ENCODE measurements at places on chromosomes 7 and 10.

- no peak for DNase-seq
Observed at GRCh38 chr7:47454974-47455871, 126.7 kb downstream of the TNS3 start.

DNA sequence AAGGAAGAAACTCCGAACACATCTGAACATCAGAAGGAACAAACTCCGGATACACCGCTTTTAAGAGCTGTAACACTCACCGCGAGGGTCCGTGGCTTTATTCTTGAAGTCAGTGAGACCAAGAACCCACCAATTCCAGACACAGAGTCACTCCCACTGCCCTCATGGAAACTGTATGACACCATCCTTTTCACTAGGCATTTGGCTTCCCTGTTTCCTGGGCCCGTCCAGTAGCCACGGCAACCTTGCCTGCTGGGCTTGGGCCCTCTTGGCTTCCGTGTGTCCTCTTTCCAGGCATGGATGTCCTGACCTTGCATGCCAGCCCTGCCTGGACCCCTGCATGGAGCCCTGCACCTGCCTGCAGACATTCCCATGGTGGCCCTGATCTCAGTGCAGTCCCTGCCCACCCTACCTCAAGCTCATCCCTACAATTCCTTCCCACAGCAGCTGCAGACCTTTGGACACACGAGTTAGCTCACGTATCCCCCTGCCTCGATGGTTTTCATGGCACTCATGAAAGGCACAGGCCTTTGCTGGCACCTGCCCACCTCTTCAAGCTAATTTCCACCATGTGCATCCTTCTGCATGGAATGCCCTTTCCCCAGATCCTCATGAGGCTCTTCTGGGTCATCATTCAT is 6.7 kb downstream of the SH2D4B start:
- DNase-seq, result no peak

DNA sequence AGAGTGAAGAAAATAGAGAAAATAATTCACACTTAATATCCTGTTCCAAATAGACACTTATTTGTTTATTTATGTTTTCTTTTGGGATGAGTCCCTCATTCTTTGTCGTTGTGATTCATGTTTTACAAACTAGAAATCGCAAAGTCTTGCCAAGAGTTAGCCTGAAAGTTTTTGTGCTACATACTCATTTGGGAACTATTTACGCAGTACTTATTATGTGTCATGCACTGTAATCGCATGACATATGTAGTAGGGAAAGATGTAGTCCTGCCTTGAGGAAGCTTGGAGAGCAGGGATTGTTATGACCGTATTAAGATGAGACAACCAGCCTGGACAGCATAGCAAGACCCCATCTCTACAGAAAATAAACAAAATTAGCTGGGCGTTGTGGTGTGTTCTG is 189.3 kb downstream of the ABCA13 start:
- DNase-seq, result no peak

DNA sequence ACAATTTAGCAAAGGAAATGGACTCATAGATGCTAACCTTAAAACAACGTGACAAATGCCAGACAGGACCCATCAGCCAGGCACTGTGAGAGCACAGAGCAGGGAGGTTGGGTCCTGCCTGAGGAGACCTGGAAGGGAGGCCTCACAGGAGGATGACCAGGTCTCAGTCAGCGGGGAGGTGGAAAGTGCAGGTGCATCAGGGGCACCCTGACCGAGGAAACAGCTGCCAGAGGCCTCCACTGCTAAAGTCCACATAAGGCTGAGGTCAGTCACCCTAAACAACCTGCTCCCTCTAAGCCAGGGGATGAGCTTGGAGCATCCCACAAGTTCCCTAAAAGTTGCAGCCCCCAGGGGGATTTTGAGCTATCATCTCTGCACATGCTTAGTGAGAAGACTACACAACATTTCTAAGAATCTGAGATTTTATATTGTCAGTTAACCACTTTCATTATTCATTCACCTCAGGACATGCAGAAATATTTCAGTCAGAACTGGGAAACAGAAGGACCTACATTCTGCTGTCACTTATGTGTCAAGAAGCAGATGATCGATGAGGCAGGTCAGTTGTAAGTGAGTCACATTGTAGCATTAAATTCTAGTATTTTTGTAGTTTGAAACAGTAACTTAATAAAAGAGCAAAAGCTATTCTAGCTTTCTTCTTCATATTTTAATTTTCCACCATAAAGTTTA is 157.6 kb upstream of the LANCL2 start:
- no peak for DNase-seq

DNA sequence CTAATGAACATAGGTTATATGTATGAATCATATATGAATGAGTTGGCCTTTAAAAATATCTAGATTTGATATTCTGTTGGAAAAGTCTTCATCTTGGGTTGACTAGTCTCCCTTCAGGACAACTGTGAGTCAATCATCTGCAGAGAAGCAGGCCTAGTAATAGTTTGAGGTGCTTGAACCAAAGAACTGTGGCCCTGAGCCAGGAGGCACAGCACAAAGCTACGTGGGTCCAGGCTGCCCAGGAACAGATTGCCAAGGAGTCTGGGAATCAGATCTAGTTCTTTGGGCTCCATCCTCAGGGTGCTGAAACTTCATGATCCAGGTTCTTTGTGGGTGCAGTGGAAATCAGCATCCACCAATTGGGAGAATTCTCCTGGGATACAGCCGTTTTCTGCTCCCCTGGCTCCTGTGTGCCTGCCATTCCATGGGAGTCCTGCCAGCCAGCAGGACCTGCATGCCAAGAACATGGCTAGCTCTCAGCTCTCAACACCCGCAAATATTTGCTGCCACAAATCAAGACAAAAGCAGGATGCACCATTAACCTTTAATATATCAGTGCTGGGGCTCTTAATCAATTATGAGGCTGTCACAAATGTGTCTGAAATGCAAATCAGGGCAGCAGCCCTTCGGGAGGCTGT is 709.0 kb downstream of the GRID1 start:
- DNase-seq, result no peak

DNA sequence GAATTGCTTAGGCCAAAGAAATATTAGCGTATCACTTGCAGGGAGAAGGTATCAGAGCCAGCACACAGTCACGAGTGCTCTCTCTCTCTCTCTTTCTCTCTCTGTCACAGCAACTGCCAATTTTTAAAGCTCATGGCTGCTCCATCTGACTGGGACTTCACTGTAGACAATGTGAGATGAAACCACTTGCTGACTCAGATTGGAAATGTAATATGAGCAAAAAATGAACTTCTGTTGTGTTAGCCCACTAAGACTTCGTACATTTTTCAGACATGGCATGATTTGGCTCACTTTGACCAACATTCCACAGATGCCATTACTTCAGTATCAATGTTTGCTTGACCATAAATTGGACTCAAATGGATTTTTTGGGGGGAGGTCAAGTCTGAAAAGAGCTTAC is 68.1 kb downstream of the DGKB start:
- no peak for DNase-seq

- no peak for DNase-seq
Observed at GRCh38 chr10:33388382-33388781, 53.9 kb upstream of the NRP1 start.

GRCh38 chr7:148698007-148698396 is 701 bp upstream of the CUL1 start:
- DNase-seq, result no peak

DNA sequence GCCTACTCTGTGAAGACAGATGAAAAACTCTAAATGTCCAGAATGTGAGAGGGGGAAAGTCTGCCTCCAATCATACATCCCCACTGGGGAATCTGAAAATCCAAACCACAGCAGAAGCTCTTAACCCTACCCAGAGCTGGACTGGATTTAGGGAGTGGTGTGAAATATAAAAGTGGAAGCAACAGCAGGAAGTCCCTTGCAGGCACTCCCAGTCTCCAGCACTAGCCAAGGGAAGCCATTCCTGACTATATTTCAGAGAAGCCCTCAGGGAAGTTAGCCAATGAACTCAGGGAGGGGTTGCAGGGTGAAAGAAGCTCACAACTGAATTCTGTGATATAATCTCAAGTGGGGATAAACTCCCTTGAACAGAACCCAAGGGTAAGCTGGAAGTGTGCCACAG is 51.5 kb downstream of the CRPPA start:
- no peak for DNase-seq

DNA sequence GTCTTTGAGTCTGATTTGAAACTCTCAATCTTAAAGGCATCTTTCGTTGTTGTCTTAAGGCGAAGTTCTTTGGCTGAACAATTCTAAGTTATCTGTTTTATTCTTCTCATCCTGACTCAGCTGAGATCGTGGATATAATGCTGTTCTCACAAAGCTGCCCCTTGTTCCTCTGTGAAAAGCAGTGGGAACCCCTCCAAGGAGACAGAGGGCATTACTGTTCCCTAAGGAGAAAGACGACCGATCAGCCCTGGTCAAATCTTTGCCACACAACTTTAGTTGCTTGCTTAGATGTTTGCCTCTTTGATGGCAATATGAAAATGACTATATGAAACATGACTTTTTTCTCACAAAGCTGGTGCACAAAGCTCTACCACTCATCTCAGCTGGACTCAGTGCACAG is 1016.7 kb downstream of the REEP3 start:
- no peak for DNase-seq

DNA sequence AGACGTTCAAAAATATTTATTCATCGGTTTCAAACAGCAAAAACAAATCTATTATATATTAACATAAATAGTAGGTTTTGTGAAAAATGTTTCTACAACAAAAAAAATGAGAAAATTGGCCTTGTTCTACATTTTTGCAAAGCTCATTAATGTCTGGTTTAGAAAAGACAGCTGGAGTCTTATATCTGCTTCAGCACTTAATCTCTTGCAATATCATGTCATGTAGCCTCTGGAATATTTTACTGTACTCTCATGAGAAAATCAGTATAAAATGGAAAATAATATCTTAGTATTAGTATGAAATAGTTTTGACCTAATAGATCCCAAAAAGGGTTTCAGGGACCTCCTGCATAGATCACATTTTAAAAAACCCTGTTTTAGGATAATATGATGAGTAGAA is 326.6 kb downstream of the ARL4A start:
- DNase-seq, result no peak

DNA sequence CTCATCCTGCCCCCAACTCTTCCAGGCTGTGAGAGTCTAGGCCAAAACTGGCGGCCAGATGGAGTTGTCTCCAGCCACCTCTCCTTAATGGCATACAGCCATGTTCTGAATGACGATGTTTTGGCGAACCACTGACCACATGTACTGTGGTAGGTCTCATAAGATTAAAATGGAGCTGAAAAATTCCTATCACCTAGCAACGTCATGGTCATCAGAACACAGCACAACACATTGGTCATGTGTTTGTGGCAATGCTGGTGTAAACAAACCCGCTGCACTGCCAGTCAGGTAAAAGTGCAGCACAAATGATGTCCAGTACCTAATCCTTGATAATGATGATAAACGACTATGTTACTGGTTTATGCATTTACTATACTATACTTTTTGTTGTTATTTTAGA is 290.0 kb upstream of the MKI67 start:
- DNase-seq, result no peak

Data from Panc1 (cell line).